ENCODE measurements at places on chromosomes 7 and 10. TPM values are rescaled to one million over a fixed set of nuclear protein-coding genes. Genes with fewer than 3 reads are reported as not detected.

ZNF92 gene
- 4.7 TPM for total RNA-seq

HECW1 gene
- not detected for total RNA-seq

TMEM225B gene
- total RNA-seq, result 0.52 TPM

HOXA3 gene
- 3.7 TPM for total RNA-seq

CUZD1 gene
- 0.52 TPM for total RNA-seq

ADRA2A gene
- total RNA-seq, result 2.1 TPM

TDRD1 gene
- 0.52 TPM for total RNA-seq

OR2A1 gene
- under 0.01 TPM for total RNA-seq

C7orf33 gene
- not detected for total RNA-seq

NXPH1 gene
- not detected for total RNA-seq

CARD11 gene
- 1.0 TPM for total RNA-seq

MKI67 gene
- 6.3 TPM for total RNA-seq

DNTT gene
- not detected for total RNA-seq

ICA1 gene
- total RNA-seq, result 8.9 TPM

AKR1C3 gene
- total RNA-seq, result 1.6 TPM

NEUROG3 gene
- total RNA-seq, result not detected

TUBAL3 gene
- not detected for total RNA-seq

ITGA8 gene
- 9.4 TPM for total RNA-seq

TMEM213 gene
- total RNA-seq, result not detected

RBP3 gene
- not detected for total RNA-seq

TNS3 gene
- total RNA-seq, result 33.4 TPM

PITX3 gene
- total RNA-seq, result 4.2 TPM

ANKRD30A gene
- not detected for total RNA-seq

ZNF282 gene
- 22.4 TPM for total RNA-seq

SUN1 gene
- total RNA-seq, result 180 TPM

SRPK2 gene
- total RNA-seq, result 73.6 TPM

SH3PXD2A gene
- 30.3 TPM for total RNA-seq

PIK3AP1 gene
- total RNA-seq, result 6.3 TPM

PTPRE gene
- 7.8 TPM for total RNA-seq

PRPS1L1 gene
- not detected for total RNA-seq

ZSCAN21 gene
- total RNA-seq, result 11.5 TPM

AKR1C8 gene
- not detected for total RNA-seq

CTNNA3 gene
- 24.0 TPM for total RNA-seq

TMEM130 gene
- 0.52 TPM for total RNA-seq

MALRD1 gene
- 2.1 TPM for total RNA-seq

EXOSC1 gene
- 27.1 TPM for total RNA-seq

FAM131B gene
- 1.0 TPM for total RNA-seq

ZCCHC24 gene
- 20.9 TPM for total RNA-seq

NRCAM gene
- total RNA-seq, result 13.6 TPM

ZNF853 gene
- 12.0 TPM for total RNA-seq

IKZF1 gene
- 2.1 TPM for total RNA-seq

CNNM1 gene
- not detected for total RNA-seq

GRID1 gene
- 2.1 TPM for total RNA-seq

TMEM178B gene
- total RNA-seq, result 0.52 TPM

VPS37D gene
- 3.1 TPM for total RNA-seq

MMD2 gene
- not detected for total RNA-seq

CYP26C1 gene
- not detected for total RNA-seq

FAM241B gene
- total RNA-seq, result not detected

KEL gene
- 3.1 TPM for total RNA-seq

NEURL1 gene
- 12.0 TPM for total RNA-seq

BTBD16 gene
- not detected for total RNA-seq

PON3 gene
- total RNA-seq, result 5.2 TPM

CYP2E1 gene
- 1.0 TPM for total RNA-seq

PODXL gene
- total RNA-seq, result 18.8 TPM

UFSP1 gene
- total RNA-seq, result 5.7 TPM

PPIA gene
- total RNA-seq, result 459 TPM

LIPJ gene
- 0.52 TPM for total RNA-seq
